CD14-positive monocyte (primary cell): ENCODE measurements at places on chromosomes 5 and 9.

- DNase-seq = no peak
Observed at GRCh38 chr9:1698991-1699390, 316.2 kb upstream of the SMARCA2 start.

GRCh38 chr9:89524963-89525362 is 27.1 kb upstream of the SEMA4D start:
- DNase-seq = no peak

GRCh38 chr9:126049088-126049487 is 277.5 kb upstream of the MVB12B start:
- no peak for DNase-seq

DNA sequence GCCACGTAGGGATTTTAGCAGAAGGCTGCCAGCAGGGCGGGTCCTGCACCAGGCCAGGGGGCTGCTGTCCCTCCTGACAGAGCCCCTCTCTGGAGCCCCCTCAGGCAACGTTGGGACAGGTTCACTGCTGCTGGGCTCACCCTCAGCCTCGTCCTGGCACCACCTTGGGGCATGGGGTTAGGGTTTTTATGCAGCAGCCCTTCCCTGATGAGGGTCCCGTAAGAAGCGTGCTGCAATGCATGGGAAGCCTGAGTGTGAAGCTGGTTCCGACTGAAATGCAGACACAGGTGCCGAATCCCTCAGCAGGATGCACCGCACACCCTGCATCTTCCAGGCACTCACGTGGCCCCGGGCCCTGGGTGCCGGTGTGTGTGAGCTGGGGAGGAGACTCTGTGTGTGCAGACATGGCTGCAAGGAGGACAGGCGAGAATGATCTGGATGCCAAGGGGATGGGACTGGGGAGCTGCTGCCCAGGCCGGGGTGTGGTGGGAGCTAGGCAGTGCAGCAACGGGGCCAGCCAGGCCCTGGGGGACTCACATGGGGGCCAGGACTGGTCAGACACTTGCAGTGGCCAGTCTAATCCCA is 27.1 kb downstream of the ZDHHC11B start:
- no peak for DNase-seq

DNA sequence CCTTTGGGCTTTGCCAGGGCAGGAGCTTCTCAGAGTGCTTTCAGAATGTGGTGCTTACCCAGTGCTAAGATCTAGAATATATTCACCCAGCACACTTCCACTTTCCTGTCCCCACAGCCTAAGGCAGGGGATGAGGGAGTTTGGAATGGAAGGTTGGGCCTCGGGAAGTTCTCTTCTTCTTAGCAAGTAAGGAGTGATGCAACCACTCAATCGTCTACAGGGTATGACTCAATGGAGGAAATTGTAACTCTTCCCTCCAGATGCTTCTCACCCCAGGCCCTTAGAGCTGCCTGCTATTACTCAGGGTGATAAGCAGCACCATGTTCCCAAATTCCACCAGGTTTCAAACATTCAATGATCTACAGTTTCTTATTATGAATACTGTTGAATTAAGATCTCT is 30.8 kb upstream of the AGGF1 start:
- peak; percentile 37 for DNase-seq

GRCh38 chr5:166750376-166750775 is 1541.1 kb upstream of the WWC1 start:
- DNase-seq = no peak

DNA sequence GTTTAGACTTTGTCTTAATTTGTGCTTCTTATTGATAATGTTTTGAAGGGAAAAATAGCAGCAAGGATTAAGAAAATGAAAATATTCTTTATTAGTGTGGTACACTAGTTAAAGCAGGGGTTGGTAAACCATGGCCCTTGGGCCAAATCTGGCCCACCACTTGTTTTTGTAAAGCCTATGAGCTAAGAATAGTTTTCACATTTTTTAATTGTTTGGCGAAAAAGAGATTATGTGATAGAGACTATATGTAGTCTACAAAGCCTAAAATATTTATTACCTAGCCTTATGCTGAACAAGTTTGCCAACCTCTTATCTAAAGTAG is 57.2 kb downstream of the KCNN2 start:
- no peak for DNase-seq

DNA sequence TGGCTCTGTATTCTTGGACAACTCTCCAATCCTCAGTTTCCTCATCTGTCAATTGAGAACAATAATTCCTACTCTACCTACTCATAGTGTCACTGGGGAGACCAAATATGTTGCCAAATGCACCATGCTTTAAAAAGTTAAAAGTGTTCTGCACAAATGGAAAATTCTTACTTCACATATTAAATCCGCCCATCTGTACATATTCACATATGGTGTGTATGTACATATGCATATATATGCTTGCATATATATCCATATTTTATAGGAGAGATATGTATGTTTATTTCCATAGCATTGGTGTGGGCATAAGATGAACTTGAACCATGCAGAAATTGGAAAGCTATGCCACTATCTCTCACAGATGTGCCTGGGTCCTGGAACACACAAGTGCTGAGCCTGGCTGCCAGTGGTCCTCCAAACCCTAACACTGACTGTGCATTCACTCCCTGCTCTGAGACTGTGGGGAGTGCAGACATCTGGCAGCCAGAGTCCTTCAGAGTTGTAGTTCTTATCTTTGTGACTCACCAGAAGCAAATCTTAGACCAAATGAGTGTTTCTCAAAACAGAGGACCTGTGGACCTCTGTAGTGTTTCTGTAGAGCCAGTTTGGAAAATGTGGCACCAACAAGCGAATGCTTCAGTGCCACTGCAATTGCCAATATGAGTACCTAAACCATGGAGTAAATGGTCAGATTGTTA is 168.7 kb downstream of the GRIA1 start:
- DNase-seq = no peak

DNA sequence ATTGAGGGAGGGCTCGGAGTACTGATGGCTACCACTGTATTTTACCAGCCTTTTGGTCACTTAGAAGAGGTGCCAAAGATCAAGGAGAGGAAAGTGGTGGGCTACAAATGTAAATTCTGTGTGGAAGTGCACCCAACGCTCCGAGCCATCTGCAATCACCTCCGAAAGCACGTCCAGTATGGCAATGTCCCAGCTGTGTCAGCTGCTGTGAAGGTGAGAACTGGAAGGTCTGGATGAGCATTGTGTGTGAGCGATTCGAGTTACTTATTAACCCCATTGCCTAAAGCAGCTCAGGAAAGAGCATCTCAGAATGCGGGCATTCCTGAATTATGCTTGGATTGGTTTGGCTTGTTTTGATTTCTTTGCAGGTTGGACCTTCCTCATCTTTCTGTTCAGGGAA is 67.5 kb downstream of the ZNF462 start:
- no peak for DNase-seq

DNA sequence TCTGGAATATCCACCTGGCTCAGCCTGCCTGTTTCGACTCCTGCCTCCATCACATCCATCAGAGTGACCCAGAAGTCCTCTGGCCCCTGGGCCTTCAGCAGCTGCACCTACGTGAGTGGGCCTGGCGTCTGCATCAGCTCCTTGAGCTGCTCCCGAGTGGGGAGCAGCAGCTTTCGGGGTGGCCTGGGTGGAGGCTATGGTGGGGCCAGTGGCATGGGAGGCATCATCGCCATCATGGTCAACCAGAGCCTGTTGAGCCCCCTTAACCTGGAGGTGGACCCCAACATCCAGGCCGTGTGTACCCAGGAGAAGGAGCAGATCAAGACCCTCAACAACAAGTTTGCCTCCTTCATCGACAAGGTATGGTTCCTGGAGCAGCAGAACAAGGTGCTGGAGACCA is 83.0 kb downstream of the SEC61B start:
- no peak for DNase-seq

DNA sequence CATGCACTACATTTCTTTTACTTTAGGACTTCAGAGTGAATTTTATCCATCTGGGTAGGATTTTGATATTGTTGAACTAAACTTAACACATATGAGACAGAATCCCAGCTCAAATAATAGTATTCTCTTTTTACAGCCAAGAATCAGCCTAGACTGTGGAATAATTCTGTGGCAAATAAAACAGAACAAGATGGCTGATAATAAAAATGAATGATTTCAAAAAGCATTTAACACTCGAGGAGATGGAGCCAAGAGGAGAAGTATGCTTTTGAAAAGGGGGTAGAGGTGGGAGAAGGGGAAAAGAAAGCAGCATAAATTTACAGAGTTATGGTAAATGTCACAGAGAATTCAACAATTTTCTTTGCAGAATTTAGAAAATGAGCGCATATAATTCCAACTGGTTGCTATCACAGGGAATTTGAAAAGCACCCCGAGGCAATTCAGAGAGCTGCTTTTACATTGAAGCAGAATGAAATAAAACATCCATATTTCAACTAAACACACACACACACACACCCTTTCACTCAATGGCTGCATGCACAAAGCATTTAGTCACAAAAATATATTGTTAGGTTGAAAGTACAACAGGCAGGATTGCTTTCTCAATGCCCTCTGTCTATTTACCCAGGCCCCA is 60.2 kb upstream of the DMAC1 start:
- DNase-seq = no peak

DNA sequence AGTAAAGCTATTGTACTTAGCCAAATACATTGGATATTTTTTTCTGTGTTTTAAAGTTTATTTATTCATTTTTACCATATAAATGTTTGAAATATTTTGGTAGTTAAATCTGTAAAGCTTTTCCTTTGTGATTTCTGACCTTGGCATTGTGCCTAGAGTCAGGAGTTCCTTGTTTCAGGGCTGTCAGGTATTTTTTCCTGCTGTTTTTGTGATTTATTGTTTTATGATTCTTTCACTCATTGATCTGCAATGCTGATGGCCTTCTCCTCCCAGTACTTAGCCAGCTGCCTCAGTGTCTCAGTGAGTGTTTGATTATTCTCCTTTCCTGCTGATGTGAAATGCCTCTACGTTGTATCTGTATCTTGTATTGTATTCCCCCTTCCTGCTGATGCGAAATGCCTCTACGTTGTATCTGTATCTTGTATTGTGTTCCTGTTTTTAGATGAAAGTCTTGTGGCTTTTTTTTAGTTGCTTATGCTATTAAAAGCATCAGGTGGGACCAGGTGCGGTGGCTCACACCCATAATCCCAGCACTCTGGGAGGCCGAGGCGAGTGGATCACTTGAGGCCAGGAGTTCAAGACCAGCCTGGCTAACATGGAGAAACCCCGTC is 61.0 kb downstream of the EHMT1 start:
- DNase-seq = no peak

DNA sequence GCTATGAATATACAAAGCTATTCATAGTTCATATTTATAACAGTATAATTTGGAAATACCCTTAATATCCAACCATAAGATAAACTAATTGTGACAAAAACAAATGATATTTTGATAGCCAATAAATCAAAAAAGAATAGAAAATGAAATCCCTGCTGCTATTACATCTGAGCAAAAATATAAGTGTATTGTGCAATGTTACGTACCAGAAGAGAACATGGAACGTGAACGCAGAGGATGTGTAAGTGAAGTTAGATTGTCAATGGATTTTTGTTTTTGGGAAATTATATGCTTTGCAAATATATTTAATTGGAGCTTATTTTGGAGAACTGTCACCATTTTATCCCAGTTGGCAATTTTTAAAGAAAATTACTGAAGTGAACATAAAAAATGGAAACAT is 15.4 kb downstream of the GCNT1 start:
- no peak for DNase-seq

DNA sequence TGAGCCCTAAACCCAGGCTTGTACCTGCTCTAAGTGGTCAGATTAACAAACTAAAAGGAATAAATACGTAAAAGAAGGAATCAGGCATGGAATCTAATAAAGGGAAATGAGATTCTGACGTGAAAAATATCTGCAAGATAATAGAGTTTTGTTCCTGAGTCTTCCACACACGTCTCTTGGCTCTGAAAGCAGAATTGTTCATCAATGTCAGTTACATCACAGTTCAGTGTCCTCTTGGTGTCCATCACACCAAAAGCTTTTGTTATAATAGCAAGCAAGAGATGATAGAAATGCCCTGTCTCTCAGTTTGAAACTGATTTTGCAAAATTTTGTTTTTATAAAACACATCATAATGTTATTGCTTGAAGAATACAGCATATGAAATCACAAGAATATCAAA is 34.7 kb upstream of the NMUR2 start:
- DNase-seq = no peak

- DNase-seq = no peak
Observed at GRCh38 chr5:125152044-125152443, 405.6 kb upstream of the ZNF608 start.

GRCh38 chr9:123358181-123358905 is 2.3 kb downstream of the CRB2 start:
- DNase-seq = no peak

- DNase-seq = no peak
Observed at GRCh38 chr5:61866930-61867329, 439.1 kb upstream of the KIF2A start.

DNA sequence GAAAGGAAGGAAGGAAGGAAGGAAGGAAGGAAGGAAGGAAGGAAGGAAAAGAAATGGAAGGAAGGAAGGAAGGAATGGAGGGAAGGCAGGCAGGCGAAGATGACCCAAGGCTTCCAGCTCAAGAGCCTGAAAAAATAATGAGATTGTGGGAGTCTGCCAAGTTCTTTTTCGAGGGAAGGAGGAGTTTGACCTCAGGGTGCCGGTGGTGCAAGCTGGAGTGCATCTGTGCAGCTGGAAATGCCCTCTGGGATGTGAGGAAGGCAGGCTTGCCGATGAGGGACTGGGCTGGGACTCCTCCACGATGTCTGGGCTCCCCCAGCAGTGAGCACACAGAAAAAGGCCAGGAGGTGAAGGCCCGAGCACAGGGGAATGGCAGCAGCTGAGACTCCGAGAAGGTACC is 154.9 kb upstream of the DAPK1 start:
- no peak for DNase-seq

GRCh38 chr5:107564931-107565372 is 105.8 kb downstream of the EFNA5 start:
- no peak for DNase-seq

GRCh38 chr9:98658951-98659351 is 49.8 kb downstream of the GABBR2 start:
- no peak for DNase-seq

- no peak for DNase-seq
Observed at GRCh38 chr9:15231788-15232635, 75.0 kb downstream of the TTC39B start.

DNA sequence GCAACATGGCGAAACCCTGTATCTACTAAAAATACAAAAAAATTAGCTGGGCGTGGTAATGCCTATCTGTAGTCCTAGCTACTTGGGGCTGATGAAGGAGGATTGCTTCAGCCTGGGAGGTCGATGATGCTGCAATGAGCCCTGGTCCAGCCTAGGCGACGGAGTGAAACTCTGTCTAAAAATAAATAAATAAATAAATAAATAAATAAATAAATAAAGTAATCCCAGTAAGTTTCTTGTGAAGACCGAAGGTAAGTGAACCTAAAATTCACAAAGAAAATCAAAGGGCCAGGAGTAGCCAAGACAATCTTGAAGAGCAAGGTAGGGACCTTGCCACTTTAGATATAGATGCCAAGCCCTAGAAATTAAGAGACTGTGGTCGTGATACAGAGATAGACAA is 68.1 kb upstream of the DHFR start:
- DNase-seq = no peak
